H1 (cell line): ENCODE measurements at places on chromosomes 2 and 18. TPM values are rescaled to one million over a fixed set of nuclear protein-coding genes. Genes with fewer than 3 reads are reported as not detected.

The CREG2 gene
- polyA plus RNA-seq = 1.7 and 2.0 TPM in 2 replicates

The SERPINB12 gene
- not detected in 2 replicates for polyA plus RNA-seq

The NXPH2 gene
- polyA plus RNA-seq = 1.8 and 1.9 TPM in 2 replicates

The TEX44 gene
- polyA plus RNA-seq = 0.06 TPM in 1 of 2 replicates, not detected in the other

The SNRNP200 gene
- 289 and 302 TPM in 2 replicates for polyA plus RNA-seq

The ZEB2 gene
- polyA plus RNA-seq = 0.22 and 0.38 TPM in 2 replicates

The GTF2A1L gene
- 0.18 and 0.20 TPM in 2 replicates for polyA plus RNA-seq

The CFC1 gene
- 0.14 and 0.49 TPM in 2 replicates for polyA plus RNA-seq

The EVX2 gene
- not detected in 2 replicates for polyA plus RNA-seq

The DYSF gene
- 5.8 and 6.6 TPM in 2 replicates for polyA plus RNA-seq

The SCYGR2 gene
- polyA plus RNA-seq = not detected in 2 replicates

The GCA gene
- polyA plus RNA-seq = 27.1 and 37.4 TPM in 2 replicates
